NCI-H345 (cell line): ENCODE measurements at places on chromosomes 4 and X.

GRCh38 chr4:168693750-168694490, 197.1 kb downstream of the PALLD start:
- DNase-seq: no peak

DNA sequence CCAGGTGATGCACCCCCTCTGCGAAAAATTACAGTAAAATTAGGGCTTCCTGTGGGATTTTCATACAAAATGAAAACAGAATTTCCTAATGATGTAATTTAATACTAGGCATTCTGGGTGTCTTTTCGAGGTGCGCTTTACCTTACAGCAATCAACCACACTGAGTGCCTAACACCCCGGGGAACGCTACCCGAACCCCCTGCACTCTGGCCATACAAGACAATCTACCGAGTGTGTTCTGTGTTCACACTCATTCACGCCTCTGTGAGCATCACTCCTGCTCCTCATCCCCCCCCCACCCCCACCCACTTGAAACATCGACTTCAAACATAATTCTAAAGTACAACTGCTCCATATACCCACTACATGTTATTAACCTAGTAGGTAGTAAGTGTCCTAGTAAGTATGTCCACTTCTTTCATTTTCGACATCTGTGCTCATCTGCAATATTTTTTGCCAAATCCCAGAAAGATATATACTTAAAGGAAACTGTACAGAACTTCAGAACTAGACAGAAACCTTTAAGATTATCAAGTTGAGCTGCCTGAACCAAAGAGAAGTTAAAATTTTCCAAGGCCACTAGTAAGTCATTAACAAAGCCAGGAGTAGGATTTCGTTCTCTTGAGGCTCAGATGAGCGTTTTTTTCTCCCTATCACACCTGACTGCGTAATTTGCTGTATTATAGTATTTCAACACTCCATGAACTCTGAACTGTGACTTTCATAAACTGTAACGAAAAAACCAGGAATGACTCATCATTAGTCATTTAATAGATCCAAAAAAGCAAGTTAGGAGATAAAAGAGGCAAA, 80.0 kb downstream of the FAT1 start:
- DNase-seq: no peak

GRCh38 chr4:9847968-9848748, 66.7 kb downstream of the DRD5 start:
- no peak for DNase-seq

GRCh38 chrX:103674531-103675454, 11.7 kb downstream of the MORF4L2 start:
- no peak for DNase-seq

DNA sequence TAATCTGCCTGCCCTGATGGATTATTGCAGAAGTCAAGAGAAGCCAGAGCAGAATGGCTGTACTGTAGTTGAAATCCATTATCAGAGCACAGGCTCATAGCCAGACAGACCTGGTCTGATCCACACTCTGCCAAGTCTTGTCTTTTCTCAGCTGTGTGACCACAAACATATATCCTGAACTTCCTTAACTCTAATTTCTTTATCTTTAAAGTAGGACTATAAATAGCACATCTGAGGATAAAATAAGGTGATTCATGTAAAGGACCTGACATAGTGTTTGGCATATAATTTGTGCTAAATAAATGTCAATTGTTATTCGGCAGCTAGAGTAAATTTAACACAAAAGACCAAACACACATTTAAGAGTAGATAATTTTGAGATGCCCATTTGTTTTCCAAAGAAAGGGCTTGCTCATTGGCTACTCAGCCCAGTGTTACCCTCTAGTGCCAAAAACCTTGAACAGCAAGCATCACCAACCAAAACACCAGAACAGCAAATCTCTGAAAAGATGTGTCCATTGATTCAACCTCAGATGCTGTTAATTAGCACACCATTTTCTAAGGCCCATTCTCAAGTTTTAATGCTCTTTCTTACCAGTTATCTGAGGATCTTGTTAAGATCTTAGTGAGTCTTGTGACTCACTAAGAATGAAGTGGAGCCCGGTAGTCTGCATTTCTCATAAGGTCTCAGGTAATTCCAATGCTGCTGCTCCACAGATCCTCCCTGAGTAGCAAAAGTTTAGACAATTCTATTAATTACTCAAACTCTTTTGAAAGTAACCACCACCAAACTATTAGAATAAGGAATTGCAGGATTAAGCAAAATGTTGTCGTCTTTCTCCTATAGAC, 108.8 kb downstream of the HHIP start:
- no peak for DNase-seq

GRCh38 chrX:29468911-29469494, 746.4 kb upstream of the MAGEB2 start:
- DNase-seq: no peak

- DNase-seq: no peak
Observed at GRCh38 chrX:73215246-73215645, 595 bp upstream of the NAP1L2 start.

DNA sequence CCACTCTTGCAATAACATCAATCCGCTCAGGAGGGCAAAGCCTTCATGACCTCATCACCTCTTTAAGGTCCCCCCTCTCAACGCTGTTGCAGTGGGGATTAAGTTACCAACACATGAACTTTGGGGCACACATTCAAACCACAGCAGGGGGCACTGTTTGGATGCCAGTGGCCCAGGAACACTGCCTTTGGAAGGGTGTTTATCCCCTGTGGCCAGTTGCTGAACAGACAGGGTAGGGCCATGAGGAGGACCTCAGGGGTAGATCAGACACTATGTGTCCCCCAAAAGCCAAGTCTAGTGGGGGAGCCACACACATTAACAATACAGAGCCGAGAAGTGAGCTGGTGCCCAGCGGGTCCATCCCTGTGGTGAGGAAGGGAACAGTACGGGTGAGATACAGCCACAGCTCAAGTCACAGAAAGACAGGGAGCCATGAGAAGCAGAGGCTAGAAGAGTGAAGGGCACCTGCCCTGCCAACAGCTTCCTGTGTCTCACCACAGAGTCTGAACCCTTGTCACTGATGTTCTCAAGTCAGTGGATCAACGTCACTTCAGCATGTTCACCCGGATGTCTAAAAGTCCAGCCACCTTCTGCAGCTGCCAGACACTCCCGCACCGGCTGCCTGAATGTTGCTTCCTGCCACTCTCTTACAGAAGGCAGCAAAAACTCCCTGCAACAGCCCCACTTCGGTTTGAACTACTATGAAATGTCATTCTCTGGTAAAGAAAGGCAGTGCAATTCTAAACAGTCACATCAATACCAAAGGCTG, 19.9 kb upstream of the MXD4 start:
- DNase-seq: no peak

GRCh38 chrX:151516538-151517187, 46.8 kb upstream of the PASD1 start:
- no peak for DNase-seq

DNA sequence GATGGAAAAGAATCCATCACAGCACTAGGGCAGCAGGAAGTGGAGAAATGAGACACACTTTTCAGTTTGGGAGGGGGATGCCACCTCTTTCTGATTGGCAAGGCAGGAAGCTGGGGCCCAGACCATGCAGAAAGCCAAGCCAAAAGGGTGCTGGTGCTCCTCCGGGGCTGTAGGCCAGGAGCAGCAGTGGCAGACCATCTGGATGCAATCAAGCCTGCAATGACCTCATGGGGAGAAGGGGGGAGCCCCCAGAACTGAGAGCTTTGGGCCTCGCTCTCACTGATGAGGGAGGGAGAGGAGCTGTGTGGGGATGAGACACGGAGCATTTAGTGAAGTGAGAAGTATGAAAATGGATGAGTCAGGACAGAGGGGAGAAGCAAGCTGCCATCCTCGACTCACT, 141.3 kb upstream of the NALF2 start:
- DNase-seq: no peak

DNA sequence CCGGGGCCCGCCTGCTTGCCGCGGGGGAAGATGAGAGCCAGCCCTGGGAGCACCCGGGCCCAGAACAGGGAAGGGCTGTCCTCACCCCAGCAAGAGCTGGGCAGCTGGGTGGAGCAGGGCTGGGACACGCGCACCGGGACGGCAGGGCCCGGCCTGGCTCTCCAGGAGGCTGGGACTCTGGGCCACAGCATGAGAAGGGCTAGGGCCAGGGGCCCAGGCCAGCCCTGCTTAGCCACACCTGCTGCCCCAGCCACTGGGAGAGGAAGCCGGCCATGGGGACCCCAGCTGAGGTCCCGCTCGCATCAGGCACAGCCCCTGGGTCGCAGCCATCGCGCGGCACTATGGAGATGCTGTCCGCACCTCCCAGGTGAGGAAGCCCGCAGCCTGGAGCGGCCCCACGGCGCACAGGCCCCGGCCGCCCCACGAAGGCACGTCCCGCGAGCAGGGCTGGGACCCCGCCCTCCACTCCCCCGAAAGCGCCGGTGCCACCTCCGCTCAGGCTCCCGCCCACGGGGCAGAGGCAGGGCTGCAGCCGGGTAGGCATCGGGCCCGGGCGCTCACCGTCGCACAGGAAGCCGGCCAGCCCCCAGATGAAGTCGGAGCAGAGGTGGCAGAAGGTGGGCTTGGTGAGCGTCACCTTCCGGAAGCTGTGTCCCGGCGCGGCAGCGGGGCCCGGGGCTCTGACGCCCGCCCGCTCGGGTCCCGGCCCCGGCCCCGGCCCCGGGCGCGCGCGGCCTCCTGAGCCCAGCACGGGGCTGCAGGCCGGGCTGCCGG, 531 bp downstream of the DGKQ start:
- no peak for DNase-seq
